Natural killer cell treated with Interleukin-12 subunit alpha and Interleukin-12 subunit beta and Interleukin-15 and Interleukin-18, amount 100 ng/mL, for 72 hours (primary cell): ENCODE measurements at places on chromosomes 5 and 9. TPM values are rescaled to one million over a fixed set of nuclear protein-coding genes. Genes with fewer than 3 reads are reported as not detected.

Gene GPR150
- total RNA-seq = not detected

DNA sequence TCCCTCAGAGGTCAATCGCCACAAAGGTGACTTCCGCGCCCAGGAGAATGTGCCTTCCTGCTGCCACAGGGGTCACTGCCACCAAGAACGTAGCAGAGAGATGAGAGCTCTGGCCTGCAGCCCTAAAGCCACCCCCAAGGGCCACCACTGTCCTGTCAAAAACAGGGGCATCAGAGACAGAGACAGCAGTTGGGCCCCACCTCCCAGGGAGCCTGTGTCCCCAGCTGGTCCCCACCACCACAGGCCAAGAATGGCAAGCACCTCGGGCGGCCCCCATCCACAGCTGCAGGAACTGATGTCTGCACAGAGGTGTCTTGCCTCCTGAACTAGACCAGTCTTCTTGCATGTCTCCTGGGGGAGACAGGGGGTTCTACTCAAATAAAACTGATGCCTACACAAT, 5.8 kb downstream of the SPATA31E1 start:
- DNase-seq = no peak

DNA sequence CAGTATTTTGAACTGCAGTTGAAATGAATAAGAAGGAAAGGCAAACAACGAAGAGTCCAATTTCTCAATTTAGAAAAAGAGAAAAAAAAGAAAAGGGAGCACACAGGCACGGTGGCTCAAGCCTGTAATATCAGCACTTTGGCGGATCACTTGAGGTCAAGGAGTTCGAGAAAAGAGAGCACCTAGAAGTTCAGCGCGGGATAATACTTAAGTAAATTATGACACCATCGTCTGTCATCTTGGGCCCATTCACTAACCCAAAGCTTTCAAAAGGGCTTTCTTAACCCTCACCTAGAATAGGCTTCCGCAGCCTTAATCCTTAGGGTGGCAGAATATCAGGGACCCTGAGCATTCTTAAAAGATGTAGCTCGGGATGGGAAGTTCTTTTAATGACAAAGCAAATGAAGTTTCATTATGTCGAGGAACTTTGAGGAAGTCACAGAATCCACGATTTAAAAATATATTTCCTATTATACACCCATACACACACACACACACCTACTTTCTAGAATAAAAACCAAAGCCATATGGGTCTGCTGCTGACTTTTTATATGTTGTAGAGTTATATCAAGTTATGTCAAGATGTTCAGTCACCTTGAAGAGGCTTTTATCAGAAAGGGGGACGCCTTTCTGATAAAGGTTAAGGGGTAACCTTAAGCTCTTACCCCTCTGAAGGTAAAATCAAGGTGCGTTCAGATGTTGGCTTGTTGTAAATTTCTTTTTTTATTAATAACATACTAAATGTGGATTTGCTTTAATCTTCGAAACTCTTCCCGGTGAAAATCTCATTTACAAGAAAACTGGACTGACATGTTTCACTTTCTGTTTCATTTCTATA, 602 bp upstream of the CD274 start:
- DNase-seq = no peak

- no peak for DNase-seq
These were observed 30.9 kb downstream of the PDE6A start for GRCh38 chr5:149913436-149914419.

Gene CDC25C
- 5.5 TPM for total RNA-seq

DNA sequence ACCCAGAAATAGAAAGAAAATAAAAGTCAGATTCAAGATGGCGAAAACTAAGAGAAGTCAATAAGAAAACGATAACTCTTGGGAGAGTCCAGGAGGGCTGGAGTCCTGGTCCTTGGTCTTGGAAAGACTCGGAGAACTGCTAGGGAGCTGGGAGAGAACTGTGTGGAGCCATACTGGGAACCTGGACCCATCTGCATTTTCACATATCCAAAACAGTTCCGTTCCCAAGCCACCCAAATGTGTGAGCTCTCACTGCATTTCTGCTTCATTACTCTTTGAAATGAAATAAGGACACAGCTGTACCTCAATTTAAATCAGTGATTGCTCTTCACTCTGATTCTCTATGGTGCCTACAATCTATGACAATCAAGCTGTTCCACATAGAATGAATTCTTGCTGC, 68.1 kb upstream of the CER1 start:
- no peak for DNase-seq

DNA sequence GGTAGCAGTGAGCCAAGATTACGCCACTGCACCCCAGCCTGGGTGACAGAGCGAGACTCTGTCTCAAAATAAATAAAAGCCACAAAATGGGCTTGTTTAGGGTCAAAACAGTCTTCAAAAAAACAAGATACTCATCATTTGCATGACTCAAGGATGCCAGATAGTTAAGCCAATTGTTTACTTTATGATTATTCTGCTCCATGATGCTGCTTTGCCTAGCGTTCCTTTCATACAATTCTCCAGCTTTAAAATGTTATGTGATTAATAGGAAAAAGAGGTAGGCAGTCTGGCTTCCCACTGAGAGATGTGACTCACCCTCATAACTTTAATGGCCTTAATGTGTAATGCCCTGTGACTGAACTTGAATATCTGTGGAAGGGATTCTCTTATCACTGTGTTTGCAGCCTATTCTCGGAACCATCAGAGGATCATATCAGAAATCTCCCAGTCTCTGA, 364.6 kb upstream of the TRPC7 start:
- no peak for DNase-seq

Gene RMRP
- 3,856 TPM for total RNA-seq

- no peak for DNase-seq
These were observed 119.8 kb upstream of the PPP1R26 start for GRCh38 chr9:135359764-135360163.

Gene GRXCR2
- not detected for total RNA-seq
